ENCODE measurements at places on chromosomes 1 and 21.

DNA sequence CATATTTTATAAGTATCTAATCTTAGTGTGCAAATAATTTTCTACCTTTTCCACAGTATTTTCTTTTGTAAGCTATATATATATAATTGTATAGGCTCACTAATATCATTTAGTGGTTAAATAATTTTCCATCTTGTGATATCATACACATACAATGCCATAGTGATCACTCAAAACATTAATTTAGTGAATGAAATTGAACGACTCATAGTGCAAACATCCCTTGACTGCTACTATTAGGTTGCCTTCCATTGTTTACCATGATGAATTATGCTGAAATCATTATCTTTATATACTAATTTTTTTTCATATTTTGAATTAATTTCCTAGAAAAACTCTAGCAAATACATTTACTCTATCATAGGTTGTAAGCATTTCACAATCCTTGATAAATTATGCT lies 127.1 kb downstream of the PCNX2 start:
- no peak for DNase-seq

DNA sequence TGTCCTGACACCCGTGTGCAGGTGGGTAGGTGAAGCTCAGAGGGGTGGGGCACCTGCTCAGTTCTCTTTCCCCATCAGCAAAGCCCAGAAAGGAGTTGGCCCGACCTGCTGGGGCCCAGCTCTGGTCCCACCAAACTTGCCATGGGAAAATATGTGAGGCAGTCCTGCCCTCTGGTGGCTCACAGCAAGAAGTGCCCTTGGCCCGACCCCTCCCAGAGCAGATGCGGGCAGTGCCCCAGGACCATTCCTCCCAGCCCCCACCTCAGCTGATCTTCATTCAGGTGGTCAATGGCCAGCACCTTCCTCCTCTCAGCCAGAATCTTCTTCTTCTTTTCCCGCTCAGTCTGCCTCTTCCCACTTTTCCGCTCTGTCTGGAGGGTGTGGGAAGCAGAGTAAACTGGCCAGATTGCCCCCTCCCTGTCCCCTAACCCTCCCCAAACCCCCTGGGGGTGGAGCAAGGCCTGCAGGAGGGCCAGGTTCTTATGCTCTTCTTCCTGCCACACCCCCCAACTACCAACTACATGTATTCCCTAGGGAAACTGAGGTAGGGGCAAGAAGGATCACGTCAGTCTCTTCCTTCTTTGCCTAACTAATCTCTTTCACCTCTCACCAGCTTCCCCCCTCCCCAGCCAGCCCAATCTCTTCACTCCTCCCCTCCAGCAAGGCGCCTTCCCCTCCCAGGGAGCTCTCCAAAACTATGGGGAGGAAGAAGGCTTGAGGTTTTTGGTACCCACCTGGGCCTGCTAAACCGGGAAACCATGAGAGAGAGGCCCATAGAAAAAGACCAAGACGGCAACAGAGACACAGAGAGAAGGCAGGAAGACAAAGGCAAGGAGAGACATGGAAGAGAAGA lies 15.6 kb downstream of the TNNT2 start:
- peak; percentile 45 for DNase-seq

- no peak for DNase-seq
These were observed 247.3 kb downstream of the BACH1 start for GRCh38 chr21:29546071-29546470.

- peak; percentile 78 for DNase-seq
These were observed 5.7 kb downstream of the GJB3 start for GRCh38 chr1:34786521-34787325.

GRCh38 chr1:178121883-178122282 lies 28.0 kb downstream of the RASAL2 start:
- DNase-seq = no peak

DNA sequence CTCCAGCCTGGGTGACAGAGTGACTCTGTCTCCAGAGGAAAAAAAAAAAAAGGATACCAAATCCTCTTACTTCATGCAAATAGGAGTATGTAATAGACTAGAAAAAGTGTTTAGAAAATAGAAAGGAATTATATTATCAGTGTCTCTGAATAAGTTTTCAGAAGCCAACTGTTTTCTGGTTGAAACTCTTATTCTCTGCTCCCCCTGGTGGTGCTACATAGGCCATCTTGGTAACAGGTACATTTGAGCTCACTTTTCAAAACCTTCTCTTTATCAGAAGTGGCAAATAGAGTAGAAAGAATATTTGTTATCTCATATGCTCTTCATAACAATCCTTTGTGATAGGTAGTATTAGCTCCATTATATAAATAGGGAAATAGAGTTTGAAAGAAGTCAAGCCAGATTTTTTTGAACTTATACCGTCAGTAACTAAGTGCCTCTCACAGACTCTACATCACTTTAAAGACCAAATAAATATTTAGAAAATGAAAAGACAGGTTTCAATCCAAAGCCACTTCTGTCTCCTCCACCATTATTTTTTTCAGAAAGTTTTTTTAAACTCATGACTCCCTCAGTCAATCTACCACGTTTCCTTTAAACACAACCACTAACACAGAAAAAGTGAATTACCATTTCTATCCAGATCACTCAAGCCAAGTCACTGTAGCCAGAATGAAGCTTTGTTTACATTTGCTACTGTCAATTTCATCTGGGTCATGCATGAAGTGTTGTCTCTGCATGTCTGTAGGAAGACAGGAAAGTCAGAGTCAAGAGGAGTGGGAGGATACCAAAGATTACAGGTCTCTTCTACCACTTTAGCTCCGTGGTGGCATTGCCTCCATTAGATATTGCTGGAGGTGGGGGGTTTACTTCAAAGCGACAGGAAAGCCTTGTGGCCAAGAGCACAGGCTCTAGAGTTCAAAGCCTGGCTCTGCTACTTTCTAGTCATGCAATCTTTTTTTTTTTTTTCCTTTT lies 45.6 kb downstream of the IL23R start:
- peak; percentile 77 for DNase-seq

DNA sequence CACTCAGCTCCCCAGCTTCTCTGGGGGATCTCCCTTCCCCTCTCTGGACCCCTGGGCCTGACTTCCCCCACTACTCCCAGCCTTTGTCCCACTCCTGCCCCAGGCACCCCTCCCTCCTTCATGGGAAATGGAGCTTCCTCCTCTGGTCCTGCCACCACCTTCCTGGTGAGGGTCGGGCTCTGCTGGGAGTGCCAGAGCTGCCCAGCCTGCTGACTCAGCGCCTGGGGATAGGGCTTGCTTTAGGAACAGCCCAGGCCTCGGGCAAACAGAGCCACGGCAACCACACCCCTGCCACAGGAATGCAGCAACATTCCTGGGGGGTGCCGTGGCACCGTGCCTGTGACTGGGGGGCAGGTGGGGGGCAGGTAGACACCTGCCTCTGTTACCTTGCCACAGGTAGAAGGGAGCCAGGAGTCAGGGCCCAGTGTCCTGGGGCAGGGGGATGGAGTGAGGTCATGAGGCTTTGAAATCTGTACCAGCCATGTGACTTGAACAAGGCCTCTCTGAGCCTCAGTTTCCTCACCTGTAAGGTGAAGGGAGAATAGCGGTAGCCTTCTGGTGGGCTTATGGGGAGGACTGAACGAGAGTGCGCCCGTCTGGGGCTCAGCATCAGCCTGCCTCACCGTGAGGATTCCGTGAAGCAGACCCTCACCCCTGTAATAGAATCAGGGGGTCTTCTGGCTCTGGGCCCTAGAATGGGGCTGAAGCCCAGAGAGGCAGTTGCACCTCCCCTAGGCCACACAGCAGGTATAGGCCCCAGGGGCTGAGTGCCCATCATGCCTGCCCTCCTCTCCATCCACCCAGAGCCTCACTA lies 17.8 kb upstream of the EPHA2 start:
- DNase-seq = no peak

DNA sequence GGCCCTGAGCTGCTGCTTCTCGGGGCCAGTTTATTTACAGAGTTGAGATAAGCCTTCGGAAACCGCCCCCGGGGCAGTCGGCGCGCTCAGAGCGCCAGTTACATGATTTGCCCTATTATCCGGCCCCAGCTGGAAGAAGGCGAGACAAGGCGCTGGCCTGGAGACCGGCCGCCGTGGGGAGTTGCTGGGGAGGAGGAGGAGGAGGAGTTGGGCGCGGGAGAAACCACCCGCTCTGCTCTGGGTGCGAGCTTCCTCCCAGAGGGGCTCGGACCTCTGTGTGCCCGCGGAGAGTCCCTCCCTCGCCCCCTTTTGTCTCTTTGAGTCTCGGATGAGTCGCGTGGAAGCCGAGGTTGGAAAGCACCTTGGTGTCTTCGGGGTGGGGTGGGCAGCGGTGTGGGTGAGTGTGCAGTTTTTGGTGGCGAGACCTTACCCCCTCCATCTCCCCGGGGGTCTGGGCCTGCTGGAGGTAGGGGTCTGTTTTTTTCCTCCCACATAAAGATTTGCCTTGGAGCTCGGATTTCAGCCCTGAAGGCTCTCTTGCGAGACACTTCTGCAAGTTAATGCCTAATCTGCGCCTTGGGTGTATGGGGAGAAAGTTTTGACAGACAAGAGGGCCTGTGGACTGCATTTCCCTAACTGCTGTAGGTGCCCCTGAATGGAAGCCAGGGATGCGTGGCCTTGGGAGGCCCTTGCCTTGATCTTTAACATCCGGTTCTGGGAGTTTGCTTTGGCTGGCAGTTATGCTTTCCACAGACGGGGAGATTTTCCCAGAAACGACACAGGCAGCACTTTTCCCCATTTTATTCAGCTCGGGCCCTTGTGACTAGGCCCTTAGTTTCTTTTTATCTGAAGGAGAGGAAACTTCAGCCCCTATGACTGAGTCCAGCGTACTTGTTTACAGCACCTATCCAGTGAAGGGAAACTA lies 80.0 kb downstream of the NDUFS5 start:
- peak; percentile 29 for DNase-seq

DNA sequence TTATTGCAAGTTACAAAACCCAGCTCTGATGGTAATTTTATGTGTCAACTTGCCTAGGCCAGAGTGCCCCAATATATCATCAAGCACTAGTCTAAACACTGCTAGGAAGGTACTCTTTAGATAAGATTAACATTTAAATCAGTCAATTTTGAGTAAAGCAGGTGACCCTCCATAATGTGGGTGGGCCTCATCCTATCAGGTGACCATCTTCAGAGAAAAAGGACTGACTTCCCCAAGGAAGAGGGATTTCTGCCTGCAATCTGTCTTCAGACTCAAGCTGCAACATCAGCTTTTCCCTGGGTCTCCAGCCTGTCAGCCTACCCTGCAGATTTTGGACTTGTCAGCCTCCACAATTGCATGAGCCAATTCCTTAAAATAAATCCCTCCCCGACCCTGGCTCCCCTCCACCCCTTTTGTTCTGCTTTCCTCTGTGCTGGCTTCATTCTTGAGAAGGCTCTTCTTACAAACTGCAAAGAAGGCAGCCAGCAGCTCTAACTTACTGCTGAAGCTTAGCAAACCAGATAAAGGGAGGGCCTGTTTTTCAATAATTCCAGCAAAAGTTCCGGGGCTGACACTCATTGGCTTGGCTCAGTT lies 56.4 kb upstream of the RUNX3 start:
- DNase-seq = no peak

GRCh38 chr1:232416026-232416568 lies 213.8 kb downstream of the SIPA1L2 start:
- DNase-seq = no peak

DNA sequence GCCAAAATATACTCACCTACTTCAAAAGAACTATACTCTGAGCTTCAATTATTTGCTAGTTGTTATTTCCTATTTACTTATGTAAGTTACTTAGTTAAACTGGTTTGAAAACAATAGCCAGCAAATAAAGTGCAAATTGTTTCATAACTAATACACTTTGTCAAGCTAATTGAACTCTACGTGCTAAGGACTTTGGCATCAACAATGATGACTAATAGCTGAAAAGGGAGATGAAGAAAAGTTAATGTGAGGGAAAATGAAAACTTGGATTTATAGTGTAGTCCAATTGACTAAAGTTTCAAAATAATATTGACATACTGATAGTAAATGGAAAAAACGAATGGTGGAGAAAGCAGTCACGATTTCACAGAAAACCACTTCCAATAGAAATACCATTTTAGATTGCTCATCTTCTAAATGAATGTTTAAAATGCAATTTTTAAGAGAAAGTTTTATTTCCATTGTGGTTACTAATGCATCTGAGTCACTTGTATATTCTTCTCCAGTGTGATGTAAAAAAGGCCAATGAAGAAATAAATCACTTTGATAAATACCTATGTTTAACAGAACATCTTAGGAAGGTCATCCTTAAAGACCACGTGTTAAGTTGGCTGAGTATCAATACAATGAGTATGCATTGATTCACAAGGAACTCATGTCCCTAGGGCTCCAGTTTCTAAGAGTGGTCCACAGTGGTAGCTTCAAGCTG lies 455.2 kb downstream of the LTN1 start:
- no peak for DNase-seq

GRCh38 chr1:31985430-31985829 lies 28.2 kb upstream of the KHDRBS1 start:
- no peak for DNase-seq

DNA sequence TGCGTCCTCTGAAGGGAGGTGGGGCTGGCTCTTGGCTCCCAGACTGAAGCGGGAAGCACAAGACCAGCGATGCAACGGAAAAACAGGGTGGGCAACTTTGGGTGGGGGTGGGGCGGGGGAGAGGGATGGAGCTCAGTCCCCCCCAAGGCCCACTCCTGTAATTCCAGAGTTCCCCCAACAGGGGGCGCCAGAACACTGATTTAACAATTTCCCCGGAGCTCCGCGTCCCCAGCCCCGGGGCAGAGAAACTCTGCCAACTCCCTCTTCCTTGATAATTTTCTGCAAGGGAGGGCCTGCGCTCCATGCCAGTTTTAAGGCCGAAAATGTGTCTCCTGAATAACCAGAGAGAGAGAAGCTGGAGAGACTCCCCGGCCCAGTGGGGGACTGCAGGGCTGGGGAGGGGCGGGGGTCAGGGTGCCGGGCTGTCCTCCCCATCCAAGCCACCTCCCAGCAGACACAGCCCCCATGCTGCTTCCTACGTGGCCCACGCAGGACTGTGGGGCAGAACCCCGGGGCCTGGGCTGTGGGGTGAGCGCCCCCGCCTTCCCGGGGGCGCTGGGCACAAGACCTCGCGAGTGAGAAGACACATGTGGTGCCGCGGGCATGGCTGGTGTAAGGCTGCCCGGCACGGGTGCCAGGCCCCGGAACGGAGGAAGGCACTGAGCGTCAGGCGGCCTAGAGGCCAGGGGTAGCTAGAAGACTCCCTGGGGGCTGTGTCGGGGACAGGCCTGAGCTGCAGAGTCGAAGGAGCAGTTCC lies 51.4 kb downstream of the KIF21B start:
- DNase-seq = peak; percentile 66

DNA sequence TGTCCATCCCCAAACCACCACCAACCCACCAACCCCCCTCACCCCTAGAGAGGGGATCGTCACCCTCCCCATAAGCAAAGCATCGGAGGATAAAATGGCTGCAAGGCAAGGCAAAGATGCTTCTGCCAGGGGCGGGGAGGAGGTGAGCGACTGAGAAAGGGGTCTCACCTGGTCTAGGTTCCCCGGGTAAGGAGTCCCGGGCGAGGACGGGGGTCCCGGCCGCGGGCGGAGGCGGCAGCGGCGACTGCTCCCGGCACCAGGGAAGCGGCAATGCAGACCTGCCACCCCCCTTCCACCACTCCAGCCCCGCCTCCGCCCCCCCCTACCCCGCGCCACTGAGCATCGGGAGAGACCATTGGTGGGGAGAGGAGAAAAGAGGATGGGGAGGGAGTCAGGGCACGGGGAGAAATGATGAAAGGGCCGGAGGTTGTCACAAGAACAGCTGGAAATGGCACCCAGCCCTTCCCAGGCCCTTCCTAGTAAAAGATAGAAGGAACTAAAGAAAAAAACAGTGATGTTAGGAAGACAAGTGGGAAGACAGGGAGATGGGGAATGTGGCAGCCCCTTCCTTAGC lies at the start of gene SV2A:
Gene SV2A, minus strand, starts transcription at position 274 of the 574 bp plus-strand sequence. CDS start 4,004 bp downstream, outside the sequence.
- DNase-seq = peak; percentile 59

All from activated CD8-positive, alpha-beta T cell treated with anti-CD3 and anti-CD28 coated beads, Interleukin-2, amount 10 ng/mL, durations not matched to agents 7 days and 5 days (primary cell).